NCI-H460 (cell line): ENCODE measurements at places on chromosomes 1 and 21.

- DNase-seq = no peak
Observed at GRCh38 chr1:175390522-175391254, 198.1 kb upstream of the KIAA0040 start.

DNA sequence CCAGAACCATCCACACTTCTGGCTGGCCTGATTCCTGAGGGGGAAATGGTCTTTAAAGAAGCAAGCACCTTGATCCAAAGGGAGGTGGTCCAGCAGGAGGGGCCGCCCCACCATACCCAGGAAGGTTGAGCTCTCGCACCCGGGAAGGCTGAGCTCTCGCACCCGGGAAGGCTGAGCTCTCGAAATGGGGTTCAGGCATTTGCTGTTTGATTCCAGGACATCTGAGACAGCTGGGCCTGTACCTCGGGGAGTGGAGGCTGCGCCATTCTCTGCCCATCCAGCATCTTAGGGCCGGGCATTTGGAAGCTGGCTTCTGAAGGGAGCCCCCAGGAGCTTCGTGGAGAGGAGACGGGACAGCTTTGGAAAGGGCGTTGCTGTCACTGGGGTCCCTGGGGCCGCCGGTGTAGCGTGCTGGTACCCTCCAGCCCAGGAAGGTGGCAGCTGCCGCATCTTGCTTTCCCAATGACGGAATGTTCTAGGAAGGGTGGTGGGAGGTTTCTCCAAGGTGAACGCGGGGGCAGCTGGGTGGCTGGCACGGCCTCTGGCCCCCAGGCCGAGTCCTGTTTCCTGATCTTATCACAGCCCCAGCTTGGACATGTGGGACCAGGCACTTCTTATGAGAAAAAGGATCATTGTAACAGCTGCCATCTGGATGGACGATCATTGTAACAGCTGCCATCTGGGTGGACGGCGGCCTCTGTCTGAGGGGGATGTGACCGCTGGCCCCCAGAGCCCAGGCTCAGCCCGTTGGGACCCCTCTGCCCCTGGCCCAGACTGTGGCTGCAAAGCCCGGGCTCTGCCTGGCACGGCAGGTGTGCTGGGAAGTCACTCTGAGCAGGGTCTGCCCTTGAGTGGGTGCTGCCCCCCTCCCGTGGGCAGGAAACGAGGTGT is 61.6 kb downstream of the COL18A1 start:
- DNase-seq = no peak

DNA sequence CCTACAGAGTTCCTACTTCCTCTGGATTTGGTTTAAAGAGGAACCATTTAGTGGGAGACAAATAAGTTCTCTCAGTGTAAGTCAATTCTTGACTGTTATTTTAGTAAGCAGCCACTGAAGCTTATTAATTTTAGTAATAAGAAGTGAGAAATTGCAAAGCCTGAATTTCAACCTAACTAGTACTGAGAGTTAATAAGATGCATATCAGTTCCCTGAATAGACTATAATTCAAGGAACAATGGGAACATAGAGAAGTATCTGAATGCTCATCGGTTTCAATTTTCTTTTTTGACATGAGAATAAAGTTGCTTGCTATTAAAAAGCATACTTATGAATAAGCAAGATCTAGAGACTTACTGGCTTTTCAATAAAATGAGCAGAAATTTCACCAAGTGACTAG is 8.0 kb upstream of the PPT1 start:
- DNase-seq = no peak

DNA sequence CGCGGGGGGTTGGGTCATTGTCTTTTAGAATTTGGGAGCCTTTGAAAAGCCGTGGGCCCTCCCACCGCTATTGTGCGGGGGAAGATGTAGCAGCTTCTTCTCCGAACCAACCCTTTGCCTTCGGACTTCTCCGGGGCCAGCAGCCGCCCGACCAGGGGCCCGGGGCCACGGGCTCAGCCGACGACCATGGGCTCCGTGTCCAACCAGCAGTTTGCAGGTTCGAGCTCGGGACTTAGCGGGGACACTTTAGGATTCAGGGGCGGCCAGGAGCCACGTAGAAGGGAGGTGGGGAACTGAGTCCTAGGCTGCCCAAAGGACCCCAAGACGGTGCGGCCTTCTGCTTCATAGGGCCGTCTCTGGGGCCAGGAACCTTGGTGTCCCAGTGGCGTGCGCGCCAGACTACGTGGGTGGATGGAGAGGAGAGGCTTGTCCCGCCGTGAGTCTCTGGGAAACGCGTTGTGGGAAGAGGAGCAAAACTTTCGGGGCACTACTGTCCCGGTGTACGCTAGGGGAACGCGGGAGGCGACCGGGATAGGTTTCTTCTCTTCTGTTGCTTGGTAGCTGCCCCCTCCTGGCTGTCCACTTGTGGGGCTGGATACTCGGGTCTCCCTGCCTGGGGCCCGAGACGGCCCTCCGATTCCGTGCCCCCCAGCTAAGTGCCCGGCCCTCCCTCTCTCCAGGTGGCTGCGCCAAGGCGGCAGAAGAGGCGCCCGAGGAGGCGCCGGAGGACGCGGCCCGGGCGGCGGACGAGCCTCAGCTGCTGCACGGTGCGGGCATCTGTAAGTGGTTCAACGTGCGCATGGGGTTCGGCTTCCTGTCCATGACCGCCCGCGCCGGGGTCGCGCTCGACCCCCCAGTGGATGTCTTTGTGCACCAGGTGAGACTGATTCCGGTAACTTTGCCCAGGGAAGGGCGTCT is at the start of gene LIN28A:
Gene LIN28A (plus strand): TSS at position 112 of the 918 bp plus-strand sequence. CDS start 75 bp downstream, at position 187.
- DNase-seq = no peak

- no peak for DNase-seq
Observed at GRCh38 chr1:223724376-223724775, 12.0 kb downstream of the CAPN2 start.

DNA sequence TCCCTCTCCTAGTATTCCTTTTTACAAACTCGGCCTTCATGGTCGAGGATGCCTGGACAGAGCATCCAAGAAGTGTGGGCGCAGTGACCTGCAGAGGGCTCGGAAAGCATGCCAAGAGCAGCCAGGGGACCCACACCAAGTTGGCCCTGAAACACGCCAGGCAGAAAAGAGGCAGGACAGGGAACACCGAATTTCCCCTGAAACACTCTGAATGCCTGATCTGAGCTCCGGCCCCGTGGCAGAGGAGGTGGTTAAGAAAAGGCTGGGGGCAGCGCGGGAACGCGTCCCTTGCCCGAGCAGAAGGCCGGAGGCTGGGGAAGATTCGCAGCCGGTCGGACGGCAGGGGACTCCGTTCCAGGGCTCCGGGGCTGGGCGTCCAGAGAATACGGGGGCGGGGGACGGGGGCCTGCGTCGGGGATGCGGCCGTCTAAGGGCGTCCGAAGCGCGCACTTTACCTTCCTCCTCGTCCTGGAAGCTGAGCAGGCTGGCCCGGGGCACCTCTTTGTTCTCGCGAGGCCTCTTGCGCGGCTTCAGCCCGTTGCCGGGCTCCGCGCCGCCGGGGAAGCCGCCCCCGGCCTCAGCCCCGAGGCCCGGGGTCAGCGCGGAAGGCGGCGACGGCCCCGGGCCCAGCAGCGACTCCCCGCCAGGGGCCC is 558 bp downstream of the PAXBP1 start:
- peak; percentile 6 for DNase-seq

DNA sequence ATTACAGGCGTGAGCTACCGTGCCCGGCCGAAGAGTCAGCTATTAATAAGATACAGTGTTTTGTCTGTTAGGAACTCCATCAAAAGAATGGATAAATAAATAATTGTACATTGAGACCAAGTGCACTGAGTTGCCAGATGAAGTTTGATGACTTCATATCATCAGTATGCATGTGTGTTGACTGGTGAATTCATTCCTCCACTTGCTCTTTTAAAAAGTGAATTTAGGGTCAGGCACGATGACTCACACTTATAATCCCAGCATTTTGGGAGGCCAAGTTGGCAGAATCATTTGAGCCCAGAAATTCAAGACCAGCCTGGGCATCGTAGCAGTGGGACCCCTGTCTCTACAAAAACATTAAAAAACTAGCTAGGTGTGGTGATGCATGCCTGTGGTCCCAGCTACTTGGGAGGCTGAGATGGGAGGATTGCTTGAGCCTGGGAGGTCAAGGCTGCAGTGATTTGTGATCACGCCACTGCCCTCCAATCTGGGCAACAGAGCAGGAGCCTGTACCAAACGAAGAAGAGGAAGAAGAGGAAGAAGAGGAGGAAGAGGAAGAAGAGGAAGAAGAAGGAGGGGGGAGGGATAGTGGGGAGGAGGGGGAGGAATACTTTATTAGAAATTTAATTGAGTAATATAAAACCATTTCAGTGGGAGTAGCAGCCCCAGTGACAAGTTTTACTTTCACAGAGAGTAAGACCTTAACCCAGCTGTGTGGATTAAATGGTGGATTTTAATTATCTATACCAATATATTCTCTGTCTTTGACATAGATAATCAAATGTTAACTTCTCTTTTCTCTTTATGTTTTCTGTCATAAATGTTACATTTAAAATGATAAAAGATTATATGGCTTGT is 74.9 kb downstream of the CCDC18 start:
- DNase-seq = no peak
